CD4-positive, alpha-beta T cell treated with Interleukin-10 for 1 hour (primary cell): ENCODE measurements at places on chromosomes 12 and 14.

- no peak for DNase-seq
Observed at GRCh38 chr12:112386726-112387125, 4.5 kb upstream of the HECTD4 start.

- DNase-seq, result no peak
Observed at GRCh38 chr12:105201299-105201698, 34.7 kb downstream of the APPL2 start.

DNA sequence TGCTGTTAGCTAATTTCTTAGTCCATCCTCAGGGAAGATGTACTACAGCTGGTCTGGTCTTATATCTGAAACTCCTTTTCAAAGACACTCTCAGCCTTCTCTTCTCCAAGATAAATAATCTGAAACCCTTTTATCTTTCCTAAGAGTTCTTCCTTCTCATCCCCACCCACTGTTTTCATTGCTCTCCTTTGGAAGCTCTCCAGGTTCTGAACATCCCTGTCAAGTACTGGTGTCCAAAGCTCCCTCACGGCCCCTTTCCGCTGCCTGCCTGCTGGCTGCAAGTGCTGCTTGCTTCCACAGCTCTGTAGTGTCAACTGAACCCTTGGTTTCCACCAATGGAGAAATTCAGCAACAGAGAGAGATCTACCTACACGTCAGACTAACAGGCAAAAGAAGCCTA is 6.6 kb upstream of the SLC6A13 start:
- DNase-seq, result no peak

GRCh38 chr12:26264215-26264838 is 69.0 kb downstream of the SSPN start:
- DNase-seq, result no peak

DNA sequence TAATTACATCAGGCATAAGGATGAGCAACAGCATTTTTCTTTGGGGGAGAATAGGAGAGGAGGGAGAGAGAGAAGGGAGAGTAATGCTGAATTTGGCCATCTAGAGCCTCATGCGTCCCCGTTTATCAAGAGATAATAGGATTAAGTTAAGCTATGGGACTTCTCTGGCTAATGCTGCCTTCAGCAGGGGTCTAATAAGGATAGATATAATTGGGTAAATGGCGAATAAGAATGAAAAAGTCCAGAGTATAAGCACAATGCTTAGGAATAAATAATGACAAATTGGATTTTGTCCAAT is 470.0 kb downstream of the EGLN3 start:
- no peak for DNase-seq

GRCh38 chr12:6328945-6329702 is 12.8 kb downstream of the TNFRSF1A start:
- DNase-seq, result no peak

GRCh38 chr14:95886366-95887056 is 9.9 kb downstream of the TUNAR start:
- DNase-seq, result no peak

DNA sequence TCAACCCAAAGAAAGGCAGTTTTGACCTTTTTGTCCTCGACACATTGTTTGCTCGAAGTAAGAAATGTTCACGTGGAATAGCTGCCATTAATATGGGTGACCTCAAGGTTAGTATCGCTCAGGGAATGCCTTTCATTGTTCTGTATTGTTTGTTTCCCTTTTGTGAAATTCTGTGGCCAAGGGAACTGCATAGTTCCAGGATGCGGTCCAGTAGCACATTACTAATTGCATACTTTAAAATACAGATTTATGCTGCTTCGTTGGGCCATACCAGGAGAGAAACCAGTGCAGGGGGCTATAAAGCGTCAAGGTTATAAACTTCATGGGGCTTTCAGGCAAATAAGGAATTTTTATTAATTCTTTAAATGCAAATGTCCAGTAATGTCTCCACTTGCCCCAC is 73.3 kb upstream of the USP44 start:
- no peak for DNase-seq

GRCh38 chr12:106280106-106280505 is 22.4 kb upstream of the TCP11L2 start:
- no peak for DNase-seq

DNA sequence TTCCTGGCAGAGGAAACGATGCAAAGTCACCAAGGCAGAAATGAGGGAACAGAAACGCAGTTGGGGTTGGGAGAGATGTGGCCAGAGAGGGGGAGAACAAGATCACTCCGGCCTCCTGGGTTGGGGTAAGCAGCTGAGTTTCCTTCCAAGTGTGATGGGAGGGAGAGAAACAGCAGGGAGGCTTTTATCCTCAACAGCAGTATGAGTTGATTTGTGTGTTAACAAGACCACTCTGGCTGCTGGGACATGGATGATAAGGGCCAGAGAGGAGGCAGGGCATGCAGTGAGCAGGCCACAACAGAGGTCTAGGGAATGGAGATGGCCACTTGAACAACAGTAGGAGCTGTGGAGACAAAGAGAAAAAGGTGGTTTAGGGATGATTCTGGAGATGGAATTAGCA is 66.8 kb downstream of the GLRX5 start:
- no peak for DNase-seq

- no peak for DNase-seq
Observed at GRCh38 chr12:132503618-132504204, 13.8 kb downstream of the FBRSL1 start.

- DNase-seq, result no peak
Observed at GRCh38 chr12:76876696-76877229, 2.1 kb downstream of the CSRP2 start.

- no peak for DNase-seq
Observed at GRCh38 chr12:45268672-45269411, 52.9 kb downstream of the ANO6 start.

DNA sequence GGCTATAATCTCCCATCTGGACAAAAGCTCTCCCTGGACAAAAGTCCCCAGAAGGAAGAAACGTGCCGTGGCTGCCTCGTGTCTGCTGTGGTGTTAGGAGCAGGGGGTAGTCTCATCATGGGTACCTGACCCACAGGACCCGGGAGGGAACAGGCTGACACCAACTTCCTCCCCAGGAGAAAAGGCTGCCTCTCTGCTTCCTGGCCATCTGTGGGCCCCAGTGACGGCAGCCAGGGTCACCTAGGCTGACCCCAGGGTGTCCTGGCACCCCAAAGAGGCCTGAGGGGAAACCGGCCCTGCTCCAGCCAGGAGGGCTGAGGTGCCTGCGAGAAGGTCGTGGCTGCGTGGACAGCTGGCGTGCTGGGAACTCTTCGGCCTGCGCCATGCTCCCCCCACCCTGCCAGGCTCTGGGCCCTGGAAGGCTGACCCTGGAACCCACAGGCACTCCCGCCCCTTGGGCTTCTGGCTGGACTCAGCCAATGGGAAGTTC is 133.9 kb downstream of the RFLNA start:
- no peak for DNase-seq

DNA sequence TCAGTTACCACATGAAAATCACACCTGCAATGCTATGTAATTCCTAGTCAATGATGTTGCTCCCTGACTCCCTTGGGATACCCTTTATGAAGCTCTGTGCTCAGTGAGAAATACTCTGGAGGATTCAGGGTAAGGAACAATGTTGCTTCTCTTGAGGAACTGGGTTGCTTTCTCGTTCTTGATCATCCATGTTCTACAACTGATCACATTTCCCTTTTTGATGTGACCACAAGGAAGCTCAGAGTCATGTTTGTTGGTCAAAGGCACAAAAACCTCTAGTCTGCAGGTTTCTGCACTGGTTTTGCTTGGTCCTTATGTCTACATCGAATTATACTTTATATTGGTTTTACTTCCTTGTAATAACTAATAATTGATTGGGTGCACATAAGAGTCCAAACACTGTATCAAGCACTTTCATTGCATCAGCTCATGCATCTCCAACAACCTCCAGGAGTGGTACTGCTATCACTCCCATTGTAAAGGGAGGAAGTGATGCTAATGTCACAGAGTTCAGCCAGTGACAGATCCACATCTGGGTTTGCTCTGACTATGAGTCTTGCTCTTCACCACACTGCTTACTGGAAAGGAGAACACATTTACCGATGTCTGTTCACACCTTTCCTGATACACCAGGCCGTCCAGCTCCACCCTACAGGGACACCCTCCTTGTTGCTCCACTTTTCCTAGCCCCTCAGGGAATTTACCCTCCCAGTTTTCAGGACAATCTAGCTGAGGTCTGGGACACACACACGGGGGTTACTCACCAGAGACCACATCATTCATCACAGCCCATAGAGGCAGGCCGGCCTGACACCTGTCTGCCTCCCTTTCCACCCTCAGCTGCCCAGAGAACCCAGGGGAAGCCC is 41.0 kb downstream of the CMKLR1 start:
- DNase-seq, result no peak
